Spleen (tissue), 13 donors: ENCODE measurements at places on chromosomes 7 and 10. TPM values are rescaled to one million over a fixed set of nuclear protein-coding genes. Genes with fewer than 3 reads are reported as not detected.

Gene OSBPL3
- 29.7 TPM for total RNA-seq

Gene ZEB1
- total RNA-seq, result 45.5 TPM

Gene GPR15LG
- not detected for total RNA-seq

Gene SMO
- total RNA-seq, result 4.2 TPM

Gene GRID2IP
- total RNA-seq, result 0.34 TPM

Gene ST8SIA6
- total RNA-seq, result 1.0 TPM

Gene GBX1
- total RNA-seq, result not detected

Gene USP6NL
- 38.2 TPM for total RNA-seq

Gene TUBB8
- not detected for total RNA-seq

Gene UTF1
- total RNA-seq, result not detected

Gene SLC26A3
- not detected for total RNA-seq

Gene THSD7A
- 6.5 TPM for total RNA-seq

Gene NPFFR1
- not detected for total RNA-seq

Gene IPMK
- total RNA-seq, result 13.5 TPM

Gene SFTPA1
- not detected for total RNA-seq
